ENCODE measurements at places on chromosomes 4 and X.

- DNase-seq, result no peak
These were observed 7.7 kb downstream of the GAK start for GRCh38 chr4:924107-925096.

DNA sequence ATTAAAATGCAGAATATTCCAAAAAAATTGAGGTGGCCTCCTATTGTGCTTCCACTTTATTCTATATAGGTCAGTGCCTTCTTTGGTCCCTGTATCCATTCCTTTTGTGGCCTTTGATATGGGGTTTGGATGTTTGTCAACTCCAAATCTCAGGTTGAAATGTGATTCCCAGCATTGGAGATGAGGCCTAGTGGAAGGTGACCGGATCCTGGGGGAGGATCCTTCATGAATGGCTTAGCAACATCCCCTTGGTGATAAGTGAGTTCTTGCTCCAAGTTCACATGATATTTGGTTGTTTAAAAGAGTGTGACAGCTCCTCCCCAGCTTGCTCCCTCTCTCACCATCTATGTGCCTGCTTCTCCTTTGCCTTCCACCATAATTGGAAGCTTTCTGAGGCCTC, 380.6 kb downstream of the INPP4B start:
- no peak for DNase-seq

GRCh38 chr4:148445071-148445859, 3.1 kb upstream of the NR3C2 start:
- DNase-seq, result peak; percentile 71

GRCh38 chr4:118740869-118741268, 55.7 kb downstream of the METTL14 start:
- no peak for DNase-seq

DNA sequence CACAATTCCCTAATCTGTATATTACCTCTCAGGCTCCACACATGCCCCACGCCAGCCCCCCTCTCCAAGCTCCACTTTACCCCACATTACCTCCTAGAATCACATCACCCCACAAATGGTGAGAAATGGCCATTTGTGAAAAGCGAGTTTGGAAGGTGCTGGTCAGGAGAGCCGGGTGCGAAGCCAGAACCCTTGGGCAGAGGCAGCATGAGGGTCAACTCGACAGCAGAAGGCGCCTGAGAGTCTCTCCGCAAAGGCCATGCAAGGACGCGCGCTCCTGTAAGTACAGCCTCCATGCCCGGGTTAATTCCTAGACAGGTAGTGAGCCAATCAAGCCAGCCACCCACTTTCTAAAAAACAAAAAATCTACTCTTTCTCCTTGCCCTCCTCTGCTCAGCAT, 42.4 kb downstream of the RHOXF2 start:
- no peak for DNase-seq

DNA sequence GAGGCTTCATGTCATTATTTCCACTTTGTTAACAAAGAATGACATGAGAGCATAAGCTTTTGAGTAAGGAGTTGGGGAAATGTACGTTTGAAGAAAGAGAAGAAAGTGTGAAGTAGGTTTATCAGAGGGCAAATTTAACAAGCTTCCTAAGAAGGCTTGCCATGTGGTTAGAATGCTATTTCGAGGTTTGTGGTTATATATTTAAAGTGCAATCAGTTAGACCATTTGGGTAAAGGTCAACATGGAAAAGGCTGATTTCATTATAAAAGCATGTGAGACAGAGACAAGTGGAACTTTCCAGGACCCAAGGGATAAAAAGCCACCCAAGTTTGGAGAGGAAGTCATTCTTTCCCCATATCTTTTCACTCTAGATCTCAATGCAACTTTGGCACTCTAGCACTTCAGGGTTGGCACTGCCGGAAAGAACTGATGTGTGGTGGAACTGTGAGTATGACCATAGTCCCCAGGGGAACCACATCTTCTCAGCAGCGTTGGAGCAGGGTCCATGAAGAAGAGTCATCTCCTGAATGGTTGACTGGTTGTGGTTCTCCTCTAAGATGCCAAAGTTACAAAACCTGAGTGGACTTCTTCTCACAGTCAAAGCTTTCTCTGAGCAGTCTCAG, 529.9 kb downstream of the MID1IP1 start:
- no peak for DNase-seq

DNA sequence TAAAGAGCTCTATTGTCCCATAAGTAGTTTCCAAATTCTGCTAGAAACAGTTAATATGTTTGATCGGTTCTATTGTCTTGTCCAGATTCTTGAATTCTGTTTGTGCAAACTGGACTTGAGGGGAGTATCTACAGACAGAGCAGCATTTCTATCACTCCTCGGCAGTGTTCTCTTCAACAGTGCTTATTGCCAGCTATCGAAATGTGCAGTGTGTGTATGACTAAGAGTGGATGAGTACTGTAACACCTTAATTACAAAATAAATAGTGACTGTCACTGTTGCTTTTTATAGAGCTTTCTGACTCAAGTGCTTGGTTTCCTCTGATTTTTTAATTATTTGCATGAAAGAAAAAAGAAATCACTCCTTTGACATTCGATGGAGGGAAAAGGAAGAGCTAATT, 274.6 kb downstream of the RPA4 start:
- DNase-seq, result no peak

DNA sequence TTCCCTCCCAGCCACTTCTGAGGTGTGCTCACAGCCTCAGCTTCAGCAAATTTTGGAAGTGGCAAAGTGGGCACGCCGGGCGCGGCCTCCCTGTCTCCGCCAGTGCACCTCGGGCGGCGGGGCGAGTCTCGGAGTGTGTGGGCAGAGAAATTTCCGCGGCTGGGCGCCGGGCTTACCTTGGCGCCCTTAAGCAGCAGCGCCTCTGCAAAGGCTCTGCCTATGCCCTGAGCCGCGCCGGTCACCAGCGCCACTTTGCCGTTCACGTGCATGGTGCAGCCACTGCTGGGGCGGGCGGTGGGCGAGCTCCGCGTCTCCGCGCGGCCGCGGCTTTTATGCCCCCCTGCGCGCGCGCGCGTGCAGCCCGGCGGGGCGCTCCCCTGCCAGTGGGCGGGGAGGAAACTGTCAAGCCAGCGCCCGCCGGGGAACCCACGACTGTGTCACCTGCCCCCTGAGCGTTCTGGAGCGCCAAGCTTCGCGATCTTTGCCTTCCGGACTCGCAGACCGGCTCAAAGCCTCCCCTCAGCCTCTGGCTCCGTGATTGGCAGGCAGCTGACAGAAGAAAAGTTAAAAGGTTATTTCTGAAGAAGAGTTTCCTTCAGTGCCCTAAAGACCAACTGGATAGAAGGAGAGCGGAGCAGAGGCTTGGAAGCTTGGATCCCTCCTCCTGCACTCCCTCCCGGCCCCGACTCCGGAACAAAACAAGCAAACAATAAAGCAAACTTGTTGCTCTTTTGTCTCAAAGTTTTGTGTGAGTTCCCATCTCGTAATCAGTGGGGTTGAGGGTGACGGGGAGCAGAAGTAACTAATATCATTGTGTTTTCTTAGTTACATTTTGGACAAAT, at the start of gene HPGD:
Gene HPGD, minus strand, starts transcription at position 306 of the 842 bp plus-strand sequence. Its CDS starts 37 bp downstream, at position 269.
- peak; percentile 6 for DNase-seq

- no peak for DNase-seq
These were observed 805.9 kb upstream of the GRID2 start for GRCh38 chr4:91497892-91498291.

GRCh38 chr4:175253184-175253902, 335.2 kb downstream of the ADAM29 start:
- no peak for DNase-seq

- no peak for DNase-seq
These were observed 32.0 kb upstream of the CLDN24 start for GRCh38 chr4:183354219-183354618.

GRCh38 chrX:13599491-13599890, 30.1 kb downstream of the EGFL6 start:
- no peak for DNase-seq

DNA sequence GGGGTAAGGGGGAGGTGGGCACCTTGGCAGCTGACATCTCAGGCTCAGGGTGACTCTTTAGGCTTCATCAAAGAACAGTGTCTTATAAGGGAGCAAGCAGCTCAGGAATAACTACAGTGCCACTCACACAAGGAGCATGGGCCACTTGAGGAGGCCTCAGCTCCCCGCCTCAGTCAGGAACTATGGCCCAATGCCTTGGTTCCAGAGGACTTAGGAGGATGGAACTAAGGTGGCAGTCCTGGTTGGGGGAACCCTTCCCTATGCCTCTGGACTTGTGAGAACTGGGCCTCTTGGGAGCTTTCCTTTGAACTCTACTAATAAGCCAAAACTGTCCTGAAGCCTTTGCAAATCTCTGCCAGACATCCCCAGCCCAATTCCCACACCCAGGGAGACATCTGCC, 160.6 kb downstream of the EFNB1 start:
- DNase-seq, result no peak

GRCh38 chr4:147582386-147583060, 34.7 kb upstream of the TMEM184C start:
- no peak for DNase-seq

Data from activated T-helper 1 cell treated with Interleukin-2 at 50 U/mL for 16 hours (primary cell).